ENCODE measurements at places on chromosomes 5 and 9.

DNA sequence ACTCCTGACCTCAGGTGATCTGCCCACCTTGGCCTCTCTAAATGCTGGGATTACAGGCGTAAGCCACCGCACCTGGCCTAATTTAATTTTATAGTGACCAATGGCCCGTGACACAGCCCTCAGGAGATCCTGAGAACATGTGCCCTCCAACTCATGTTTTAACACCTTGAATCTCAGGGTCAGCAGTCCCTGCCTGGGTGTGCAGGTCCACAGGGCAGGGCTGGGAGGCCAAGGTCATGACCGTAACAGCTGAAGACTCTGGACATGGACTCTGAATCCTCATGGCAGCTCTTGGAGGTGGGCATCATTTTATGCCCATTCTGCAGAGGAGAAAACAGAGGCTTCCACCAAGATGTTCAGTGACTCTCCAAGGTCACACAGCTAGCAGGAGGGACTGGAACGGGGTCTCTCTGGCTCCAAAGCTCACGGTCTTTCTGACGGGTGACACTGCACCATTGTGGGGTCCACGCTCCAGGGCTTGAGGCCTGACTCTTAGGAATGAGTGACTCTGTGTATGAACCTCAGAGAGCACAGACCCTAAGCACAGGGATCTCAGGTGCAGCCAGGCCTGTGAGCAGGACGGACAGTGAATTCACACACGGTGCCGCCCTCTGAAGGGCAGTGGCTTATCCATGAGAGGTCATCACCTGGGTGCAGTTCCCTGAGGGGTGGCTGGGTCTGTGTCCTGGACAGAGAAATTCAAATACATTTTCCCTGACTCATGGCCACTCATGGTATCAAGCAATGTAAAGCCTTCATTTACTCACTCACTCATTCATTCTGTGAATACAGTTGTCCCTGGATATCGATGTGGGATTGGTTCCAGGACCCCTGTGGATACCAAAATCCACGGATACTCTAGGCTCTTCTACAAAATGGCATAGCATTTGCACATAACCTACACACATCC is 32.8 kb upstream of the LAMC3 start:
- DNase-seq, result no peak

DNA sequence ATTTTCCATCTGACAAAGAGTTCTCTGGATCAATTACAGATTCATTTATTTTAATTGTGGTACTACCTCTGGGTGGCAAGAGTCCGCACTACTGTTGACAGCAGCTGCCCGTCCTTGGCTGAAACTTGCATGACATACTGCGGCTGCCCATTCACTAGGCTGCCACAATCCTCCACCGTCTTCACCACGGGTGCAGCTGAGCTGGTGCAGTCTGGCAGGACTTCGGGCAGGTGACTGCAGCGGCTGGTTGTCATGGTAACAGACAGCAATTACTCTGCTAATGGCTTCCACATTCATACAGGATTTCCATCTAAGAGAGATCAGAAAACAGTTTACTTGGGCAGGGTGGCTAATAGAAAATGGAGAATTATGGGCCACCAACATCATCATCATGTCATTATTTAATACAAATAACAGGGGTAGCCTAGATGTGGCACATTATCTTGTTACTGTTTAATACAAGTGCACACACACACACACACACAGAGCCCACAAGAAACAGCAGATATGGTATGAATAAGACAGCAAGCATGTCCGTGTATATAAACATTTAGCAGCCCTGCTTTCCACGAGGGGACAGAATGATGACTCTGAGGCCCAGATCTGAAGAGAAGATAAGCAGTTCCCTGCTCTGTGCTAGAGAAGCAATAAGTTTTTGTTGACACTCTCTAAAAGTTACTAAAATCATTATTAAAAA is 112.3 kb downstream of the MARCHF3 start:
- DNase-seq, result peak; percentile 16

DNA sequence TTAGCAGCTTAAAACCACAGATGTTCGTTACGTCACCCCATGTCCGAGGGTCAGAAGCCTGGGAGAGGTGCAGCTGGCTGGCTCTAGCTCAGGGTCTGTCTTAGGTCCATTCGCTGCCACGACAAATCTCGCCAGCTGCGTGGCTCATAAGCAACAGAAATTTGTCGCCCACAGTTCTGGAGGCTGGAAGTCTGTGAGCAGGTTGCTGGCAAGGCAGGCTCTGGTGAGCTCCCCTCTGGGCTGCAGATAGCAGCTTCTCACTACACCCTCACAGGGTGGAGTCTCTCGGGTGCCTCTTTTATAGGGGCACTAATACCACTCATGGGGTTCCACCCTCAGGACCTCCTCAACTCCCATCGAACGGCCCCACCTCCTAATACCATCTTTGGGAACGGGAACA is 40.1 kb upstream of the FCN2 start:
- DNase-seq, result no peak

GRCh38 chr9:4306066-4306776 is 6.4 kb upstream of the GLIS3 start:
- no peak for DNase-seq

- no peak for DNase-seq
Measured at GRCh38 chr9:115391168-115391825, 273.3 kb upstream of the TNC start.

DNA sequence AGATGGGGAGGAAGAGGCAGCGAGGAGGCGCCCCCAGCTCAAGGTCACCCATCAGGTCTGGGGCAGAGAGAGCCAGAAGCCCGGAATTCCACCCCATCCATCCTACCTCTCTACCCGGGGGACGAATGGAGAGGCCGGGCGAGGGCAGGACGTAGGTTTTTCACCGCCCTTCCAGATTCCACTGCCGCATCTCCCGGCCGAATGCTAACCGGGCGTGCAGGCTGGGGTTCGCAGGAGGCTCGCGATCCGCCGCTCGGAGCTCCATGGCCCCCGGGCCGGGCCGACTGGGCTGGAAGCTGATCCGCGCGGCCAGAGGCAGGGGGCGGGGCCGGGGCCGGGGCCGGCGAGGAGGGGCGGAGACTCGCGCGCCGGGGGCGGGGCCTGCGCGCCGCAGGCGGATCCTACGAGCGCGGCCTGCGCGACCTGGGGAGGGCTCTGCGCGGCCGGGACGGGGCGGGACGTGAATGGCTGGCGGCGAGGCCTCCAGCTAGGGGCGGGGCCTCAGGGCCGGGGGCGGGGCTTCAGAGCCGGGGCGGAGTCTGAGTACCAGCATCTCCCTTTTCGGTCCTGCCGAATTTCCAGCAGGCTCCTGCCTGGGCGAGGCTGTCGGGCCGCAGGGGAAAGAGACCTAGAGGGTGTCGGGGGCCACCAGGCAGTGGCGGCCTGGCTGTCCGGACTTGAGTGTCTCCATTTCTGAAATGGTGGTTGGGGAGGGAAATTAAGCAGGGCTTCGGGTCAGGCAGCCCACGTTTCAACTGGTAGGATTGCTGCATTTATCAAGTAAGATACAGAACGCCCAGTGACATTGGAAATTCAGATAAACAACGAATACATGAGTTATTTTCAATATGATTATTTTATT is at the start of gene ST6GALNAC4:
Gene ST6GALNAC4 (minus strand): TSS at position 322 of the 862 bp plus-strand sequence. CDS start 622 bp downstream, outside the sequence.
- peak; percentile 84 for DNase-seq

- DNase-seq, result no peak
Measured at GRCh38 chr5:57445006-57445704, 37.5 kb downstream of the ACTBL2 start.

DNA sequence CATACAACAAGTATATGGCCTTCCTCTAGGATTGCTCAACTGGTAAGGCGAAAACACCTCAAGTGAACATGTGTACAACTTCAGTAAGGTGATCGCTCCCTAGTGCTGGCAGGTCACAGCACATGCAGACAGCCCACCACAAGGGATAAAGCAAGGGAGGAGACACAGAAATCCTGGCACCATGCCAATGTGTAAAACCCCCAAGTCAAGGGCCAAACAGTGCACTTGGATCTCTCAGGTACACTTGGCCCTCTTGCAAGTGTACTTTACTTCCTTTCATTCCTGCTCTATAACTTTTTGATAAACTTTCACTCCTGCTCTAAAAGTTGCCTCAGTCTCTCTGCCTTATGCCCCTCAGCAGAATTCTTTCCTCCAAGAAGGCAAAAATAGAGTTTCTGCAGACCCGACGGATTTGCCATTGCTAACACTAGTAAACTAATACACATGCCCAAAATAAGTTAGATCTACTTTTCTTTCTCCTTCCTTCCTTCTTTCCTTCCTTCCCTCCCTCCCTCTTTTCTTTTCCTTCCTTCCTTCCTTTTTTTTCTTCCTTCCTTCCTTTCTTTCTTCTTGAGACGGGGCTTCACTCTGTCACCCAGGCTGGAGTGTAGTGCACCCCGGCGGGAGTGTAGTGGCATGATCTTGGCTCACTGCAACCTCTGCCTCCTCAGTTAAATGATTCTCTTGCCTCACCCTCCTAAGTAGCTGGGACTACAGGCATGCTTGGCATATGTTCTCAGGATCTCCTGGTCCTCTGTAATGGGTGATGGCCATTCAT is 6.8 kb upstream of the LNPEP start:
- DNase-seq, result no peak

DNA sequence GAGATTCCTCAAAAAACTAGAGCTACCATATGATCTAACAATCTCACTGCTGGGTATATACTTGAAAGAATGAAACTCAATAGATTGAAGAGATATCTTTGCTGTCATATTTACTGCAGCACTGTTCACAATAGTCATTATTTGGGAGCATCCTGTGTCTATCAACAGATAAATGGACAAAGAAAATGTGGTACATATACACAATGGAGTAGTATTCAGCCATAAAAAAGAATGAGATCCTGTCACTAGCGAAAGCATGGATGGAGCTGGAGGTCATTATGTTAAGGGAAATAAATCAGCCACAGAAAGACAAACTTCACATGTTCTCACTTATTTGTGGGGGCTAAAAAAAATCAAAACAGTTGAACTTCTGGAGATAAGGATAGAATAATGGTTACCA is 505.7 kb upstream of the ARRDC3 start:
- no peak for DNase-seq

All from SW480 (cell line).